Upper lobe of right lung (tissue), 1 donor: ENCODE measurements at places on chromosomes 16 and 17.
A peak's percentile ranks its signal among the peaks of the same experiment; 100 is the strongest.

DNA sequence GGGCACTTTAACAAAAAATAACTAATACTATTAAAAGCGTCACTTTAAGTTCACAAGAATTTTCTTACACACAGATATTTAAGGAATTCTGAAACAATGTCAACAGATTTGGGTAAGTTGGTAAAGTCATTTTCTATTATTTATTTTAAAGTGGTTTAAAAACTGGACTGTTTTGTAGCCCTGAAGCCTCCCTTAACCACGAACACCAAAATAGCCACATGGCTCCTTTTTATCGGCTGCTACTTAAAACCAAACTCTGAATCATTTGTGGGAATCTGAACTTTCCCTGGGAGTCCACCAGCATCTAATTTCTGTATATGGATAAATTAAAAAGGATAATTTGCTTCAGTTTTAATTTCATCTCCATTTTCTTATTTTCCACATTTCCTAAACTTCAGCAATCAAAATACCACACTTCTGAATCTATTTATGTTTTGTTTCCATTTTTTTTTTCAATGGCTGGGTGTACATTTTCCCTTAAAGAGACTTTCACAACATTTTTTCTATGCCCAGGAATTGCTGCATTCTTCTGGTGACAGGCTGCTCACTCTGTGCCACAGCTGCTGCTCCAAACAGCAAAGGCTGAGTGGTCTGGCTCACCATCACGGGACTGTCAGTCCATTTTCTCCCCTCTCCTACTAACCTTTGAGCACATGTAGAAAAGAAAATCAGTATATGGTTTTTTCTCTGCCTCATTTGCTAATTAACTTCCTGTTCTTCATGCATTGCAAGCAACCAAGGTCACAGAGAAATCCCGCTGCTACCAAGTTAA, 255.5 kb upstream of the KCNJ16 start:
- DNase-seq: no peak

- peak; percentile 97 for DNase-seq
Observed at GRCh38 chr17:45431531-45432404, 902 bp downstream of the ARHGAP27 start.

DNA sequence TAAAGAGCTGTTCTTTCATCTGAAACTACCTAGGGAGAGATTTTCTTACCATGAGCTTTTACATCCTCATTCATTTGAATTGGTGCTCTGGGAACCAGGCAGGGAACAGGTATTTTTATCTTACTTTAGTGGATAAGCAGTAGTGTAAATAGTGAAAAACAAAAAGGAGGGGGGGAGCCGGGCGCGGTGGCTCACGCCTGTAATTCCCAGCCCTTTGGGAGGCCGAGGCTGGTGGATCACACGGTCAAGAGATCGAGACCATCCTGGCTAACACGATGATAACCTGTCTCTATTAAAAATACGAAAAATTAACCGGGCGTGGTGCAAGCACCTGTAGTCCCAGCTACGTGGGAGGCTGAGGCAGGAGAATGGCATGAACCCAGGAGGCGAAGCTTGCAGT, 41.0 kb downstream of the HOXB1 start:
- no peak for DNase-seq

- peak; percentile 32 for DNase-seq
Observed at GRCh38 chr16:28606291-28607115, 3.3 kb downstream of the SULT1A1 start.
